A549 treated with Hydrocortisone at 1 μM for 4 hours (cell line): ENCODE measurements at places on chromosomes 1 and 21. TPM values are rescaled to one million over a fixed set of nuclear protein-coding genes. Genes with fewer than 3 reads are reported as not detected.

The LMX1A gene
- total RNA-seq, result not detected in 5 replicates

The HLX gene
- 3.3 to 5.6 TPM (median 3.6 TPM) in 5 replicates for total RNA-seq

The COL24A1 gene
- 0.02 TPM in 1 of 5 replicates, not detected in the others for total RNA-seq

The FAM72C gene
- 3.6 to 5.5 TPM (median 4.7 TPM) in 5 replicates for total RNA-seq

The UMODL1 gene
- not detected in 5 replicates for total RNA-seq

The OR2L5 gene
- total RNA-seq, result not detected in 5 replicates

The C1orf35 gene
- 27.6 to 38.6 TPM (median 36.4 TPM) in 5 replicates for total RNA-seq

The PLA2G2C gene
- total RNA-seq, result not detected in 5 replicates

The RAB29 gene
- total RNA-seq, result 10.0 to 14.8 TPM (median 10.9 TPM) in 5 replicates

The ADAM15 gene
- 84.2 to 106 TPM (median 101 TPM) in 5 replicates for total RNA-seq

The SELENBP1 gene
- 6.1 to 7.8 TPM (median 7.5 TPM) in 5 replicates for total RNA-seq

The THEM5 gene
- total RNA-seq, result not detected in 5 replicates

The LCE2A gene
- not detected in 5 replicates for total RNA-seq
